ENCODE measurements at places on chromosomes 5 and 9.

- DNase-seq, result no peak
These were observed 36.5 kb downstream of the KCNIP1 start for GRCh38 chr5:170540271-170540670.

DNA sequence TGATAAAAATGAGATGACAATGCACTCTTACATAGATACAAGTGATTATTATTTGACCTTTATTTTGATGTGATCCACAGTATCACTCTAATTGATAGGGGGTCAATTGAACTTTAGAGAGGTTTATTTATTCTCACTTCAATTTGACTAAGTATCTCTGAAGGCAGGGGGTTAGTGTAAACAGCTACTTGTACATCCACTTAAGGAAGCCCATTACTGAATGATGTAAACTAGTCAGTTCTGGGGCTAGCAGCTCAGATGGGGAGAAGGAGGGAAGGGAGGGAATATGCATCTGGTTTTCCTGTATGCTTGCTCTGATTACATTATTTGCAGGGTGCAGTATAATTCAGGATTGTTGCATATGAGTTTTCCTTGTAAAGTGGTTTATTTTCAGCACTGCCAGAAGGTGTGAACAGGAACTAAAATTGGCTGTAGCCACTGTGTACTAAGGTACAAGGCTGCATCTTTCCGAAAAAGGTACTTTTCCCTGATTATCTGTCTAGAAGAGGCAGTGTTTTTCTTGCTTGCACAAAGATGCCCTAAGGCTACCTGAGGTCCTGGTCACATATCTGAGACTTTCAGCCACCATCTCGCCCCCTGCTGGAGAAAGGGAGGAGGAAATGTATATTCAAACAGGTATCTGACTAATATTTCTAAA is 51.2 kb downstream of the MRPS27 start:
- DNase-seq, result peak; percentile 46

- no peak for DNase-seq
These were observed 5.9 kb upstream of the MELK start for GRCh38 chr9:36566813-36567221.

DNA sequence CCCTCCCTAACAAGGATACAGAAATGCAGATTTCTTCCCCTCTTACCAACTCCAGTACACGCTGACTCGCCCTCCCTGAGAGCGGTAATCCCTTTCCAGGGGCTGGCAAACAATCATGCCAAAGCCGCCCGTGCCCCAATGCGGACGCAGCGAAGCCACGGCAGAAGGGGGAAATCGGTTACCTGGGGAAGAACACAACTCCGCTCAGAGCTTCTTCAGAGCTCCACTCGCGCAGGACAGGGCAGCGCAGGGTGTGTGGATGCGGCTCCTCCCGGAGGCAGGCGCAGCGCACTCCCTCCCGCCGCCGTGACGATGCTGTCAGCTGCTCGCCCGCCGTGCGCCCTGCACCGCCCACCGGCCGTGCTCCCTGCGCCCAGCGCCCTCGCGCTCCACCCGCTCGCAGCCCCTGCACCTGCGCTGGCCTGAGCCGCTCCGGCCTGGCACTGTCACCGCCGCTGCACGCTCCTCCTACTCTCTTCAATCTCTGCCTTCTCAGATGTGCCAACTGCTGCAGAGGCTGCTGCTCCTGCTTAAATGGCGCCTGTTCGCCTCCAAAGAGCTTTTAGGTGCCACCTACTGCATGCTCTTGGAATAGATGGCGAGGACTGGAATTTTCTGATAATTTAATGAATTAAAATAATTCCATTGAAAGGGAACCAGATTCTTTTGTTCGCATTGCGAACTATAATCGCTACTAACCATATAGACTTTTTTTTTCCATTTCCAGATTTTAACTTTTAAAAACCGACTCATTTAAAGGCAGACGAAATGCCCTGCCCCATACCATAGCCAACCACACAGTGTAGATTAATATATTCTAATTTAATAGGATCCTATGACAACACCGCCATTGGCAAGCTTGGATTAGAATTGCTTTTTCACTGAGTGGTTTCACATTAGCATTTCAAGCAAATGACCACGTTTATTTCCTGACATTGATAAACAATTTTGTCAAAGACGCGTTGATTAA is at the start of gene DIRAS2:
Gene DIRAS2, minus strand, starts transcription at position 255 of the 970 bp plus-strand sequence. CDS start 28,997 bp downstream, outside the sequence.
- DNase-seq, result no peak

GRCh38 chr5:39405083-39405843 is 19.5 kb downstream of the DAB2 start:
- no peak for DNase-seq

GRCh38 chr5:152178350-152178699 is 226.8 kb downstream of the NMUR2 start:
- no peak for DNase-seq

- no peak for DNase-seq
These were observed 711 bp downstream of the MRPL50 start for GRCh38 chr9:101397746-101398067.

DNA sequence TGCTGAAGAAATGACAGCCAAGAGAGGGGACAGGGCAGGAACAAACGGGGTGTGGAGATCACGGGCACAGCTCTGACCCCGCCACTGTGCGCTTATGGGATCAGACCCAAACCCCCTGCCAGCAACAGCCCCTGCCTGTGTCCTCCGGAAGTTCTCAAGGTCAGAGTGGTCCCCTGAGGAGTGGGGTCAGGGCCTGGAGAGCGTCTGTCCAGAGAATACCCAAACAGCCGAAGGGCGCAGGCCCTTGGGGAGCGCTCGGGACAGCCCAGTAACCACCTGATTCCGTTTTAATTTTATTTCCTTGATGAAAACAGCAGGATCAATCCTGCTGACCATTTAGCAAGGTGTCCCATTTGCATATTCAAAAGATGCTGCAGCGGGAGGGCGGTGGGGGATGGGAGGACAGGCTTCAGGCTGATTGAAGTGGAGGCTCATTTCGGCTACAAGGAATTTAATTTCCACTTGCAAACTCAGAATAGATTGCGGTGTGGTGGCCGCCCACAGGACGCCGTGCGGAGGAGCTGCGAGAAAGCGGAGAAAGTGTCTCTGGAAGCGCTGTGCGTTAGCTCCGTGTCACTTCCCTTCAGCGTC is 32.6 kb upstream of the TMEM250 start:
- DNase-seq, result no peak

DNA sequence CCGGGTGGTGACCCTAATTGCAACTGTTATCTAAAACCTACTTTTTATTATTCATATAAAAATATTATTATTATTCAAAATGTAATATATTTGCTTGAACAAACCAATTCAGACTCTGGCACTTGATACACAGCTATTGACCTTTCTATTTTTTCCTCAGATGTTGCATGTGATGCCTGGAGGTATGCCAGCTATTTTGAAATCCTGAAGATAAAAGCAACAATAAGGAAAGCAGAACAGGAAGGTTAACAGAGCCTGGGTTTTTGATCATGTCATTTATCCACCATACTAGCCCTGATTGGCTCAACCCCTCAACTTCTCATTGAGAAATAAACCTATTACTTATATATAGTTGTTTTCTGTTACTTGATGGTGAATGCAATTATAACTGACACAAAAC is 340.9 kb upstream of the KIF2A start:
- no peak for DNase-seq

GRCh38 chr5:11922394-11922793 is 18.1 kb upstream of the CTNND2 start:
- DNase-seq, result no peak

- DNase-seq, result no peak
These were observed 115.4 kb upstream of the NTRK2 start for GRCh38 chr9:84554069-84554664.

- no peak for DNase-seq
These were observed 280.9 kb downstream of the NSG2 start for GRCh38 chr5:174326372-174326771.

DNA sequence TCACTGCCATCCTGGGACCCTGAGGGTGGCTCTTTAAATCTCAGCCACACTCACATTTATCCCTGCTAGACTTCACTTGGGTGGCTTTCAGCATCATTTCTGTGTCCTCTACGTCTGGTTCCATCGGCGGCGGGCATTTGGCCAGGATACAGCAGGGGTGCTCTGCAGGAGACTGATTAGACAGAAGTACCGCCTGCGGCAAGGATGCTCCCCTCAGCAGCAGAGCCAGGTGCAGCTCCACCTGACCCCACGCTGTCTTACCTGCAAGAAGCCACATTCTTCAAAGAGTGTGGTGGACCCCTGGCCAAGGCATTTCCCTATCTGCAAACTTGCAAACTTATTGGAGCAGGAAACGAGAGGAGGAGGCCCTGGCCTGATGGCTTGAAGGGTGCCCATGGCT is 309.8 kb upstream of the IRX4 start:
- no peak for DNase-seq

- DNase-seq, result no peak
These were observed 8.7 kb upstream of the MRPS2 start for GRCh38 chr9:135491764-135492163.

- no peak for DNase-seq
These were observed 610.9 kb downstream of the RAB3C start for GRCh38 chr5:59193616-59194319.

DNA sequence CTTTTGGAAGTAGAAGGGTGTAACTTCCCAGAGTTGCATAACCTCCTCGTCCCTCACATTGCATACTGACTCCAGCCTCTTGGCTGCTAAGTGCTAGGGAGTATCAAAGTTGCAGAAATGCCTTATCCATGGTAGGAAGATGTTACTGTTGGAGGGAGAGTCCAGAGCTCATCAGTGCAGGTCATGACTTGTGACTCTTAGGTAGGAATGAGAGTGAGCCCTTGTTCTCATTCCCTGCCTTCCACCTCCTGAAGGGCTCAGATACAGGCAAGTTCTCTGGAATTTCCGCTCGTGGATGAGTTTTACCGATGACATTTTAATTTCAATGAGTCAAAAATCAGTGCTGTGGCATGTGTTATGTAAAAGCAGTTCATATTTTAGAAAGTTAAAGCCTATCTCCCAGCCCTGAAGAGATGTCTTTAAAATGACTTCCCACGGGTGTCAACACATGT is 17.0 kb downstream of the IRX1 start:
- no peak for DNase-seq

DNA sequence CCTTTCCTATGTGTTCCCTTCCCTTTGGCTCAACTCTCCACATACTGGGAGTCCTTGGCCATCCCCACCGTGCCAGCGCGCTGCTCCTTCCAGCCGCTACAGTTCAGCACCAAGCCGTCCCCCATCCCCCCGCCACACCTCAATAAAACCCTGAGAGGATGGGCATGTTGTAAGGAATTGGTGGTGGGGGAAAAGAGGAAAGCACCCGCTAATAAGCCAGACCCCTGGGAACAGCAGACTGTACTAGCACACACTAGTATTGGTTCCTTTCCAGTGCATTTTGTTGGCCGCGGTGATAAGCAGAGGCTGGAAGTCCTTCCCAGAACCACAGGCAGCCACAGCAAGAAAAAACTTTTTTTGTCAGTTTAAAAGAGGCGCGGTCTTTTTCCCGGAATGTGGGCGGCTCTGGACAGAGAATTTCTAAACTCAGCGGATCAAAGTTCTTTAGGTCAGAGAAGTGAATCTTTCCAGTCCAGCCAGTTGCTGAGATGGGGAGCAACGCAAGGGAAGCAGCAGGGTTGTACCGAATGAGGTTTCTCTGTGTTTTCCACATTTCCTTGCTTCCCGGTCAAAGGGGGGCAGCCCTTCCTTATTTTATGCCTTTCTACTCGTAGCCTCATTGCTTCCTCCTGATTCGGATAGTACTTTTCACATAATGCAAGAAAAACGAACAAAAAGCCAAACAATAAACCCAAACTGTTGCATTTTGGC is 2.1 kb downstream of the CHSY3 start:
- DNase-seq, result no peak

DNA sequence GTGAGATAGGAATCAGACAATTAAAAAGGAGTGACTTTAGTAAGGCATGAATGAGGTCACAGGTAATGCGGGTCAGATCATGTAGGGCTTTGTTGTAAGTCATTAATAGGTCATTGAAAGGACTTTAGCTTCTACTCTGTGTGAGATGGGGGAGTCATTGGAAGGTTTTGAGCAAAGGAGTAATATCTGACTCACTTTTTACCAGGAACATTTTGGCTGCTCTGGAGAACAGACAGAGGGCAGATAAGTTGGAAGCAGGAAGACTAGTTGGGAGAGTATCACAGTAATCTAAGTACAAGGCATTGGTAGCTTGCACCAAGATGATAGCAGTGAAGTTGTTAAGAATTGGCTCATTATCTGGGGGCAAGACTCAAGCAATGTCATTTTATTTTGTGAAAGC is 37.4 kb downstream of the KIF2A start:
- no peak for DNase-seq

DNA sequence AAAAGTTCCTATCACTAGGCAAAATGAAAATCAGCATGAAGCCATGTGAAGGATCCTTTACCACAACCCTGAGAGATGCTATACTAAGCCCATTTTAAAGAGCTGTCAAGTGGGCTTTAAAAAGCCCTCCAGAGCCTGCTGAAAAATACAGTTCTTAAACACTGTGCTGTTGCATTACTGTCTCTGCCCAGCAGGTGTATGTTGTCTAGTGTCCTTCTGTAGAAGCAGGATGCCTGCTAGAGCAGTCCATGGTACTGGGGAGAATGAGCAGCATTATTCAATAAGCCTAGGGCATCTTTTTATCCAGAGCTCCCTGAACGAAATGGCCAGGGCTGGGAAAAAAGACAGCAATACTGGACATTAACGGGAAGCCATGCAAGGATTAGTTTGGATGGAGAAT is 126.2 kb upstream of the PLCXD3 start:
- no peak for DNase-seq

DNA sequence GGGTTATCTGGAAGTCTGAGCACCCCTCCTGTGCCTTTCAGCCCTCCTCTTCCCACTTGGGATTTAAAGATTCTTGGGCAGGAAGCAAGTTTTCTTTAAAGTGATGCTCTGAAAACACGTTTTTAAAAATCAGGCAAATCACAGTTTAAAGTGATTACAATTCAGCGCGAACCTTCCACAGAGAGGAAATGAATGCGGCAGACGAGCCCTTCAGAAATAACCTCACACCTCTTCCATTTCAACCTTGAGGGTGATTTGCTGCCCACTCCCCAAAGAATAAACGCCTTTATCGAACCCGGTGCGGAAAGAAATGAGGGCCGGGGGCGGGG is 2.3 kb upstream of the EFNA5 start:
- DNase-seq, result no peak

GRCh38 chr5:147369742-147370374 is 135.0 kb downstream of the STK32A start:
- DNase-seq, result no peak

DNA sequence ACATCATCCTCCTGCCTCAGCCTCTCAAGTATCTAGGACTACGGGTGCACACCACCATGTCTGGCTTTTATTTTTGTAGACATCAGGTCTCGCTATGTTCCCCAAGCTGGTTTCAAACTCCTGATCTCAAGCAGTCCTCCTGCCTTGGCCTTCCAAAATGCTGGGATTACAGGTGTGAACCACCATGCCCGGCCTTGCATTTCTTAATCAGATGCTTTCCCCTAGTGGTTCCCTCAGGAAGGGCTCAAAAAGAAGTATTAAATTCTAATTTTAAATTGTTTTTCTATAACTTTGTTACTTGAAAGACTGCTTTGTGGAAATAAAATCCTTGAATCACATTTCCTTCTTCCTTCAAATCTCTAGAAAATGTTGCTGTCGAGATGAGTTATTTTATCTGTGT is 79.5 kb upstream of the ROR2 start:
- no peak for DNase-seq

GRCh38 chr5:155106221-155106620 is 92.7 kb downstream of the KIF4B start:
- DNase-seq, result no peak
